T-helper 9 cell (primary cell): ENCODE measurements at places on chromosomes 3 and 15.

GRCh38 chr3:134608023-134608770, 42.6 kb downstream of the KY start:
- DNase-seq, result no peak

- no peak for DNase-seq
These were observed 189.1 kb upstream of the MDFIC2 start for GRCh38 chr3:70501561-70501960.

DNA sequence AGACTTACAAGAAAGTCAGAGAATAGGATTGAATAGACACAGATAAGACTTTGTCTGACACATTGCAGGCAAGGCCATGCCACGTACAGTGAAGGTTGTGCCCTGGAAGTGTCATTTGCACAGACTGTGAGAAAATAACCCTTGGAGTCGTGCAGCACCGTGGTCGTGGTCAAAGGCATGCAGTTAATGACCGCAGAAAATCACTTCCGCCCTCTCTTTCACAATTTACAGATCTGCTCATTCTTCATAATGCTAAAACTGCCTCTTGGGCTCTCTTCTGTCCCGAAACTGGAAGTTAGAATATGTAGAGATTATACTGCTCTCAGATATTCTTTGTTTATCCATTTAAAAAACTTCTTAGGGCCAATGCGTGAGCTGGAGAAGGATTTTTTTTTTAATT, 73.2 kb upstream of the CTXND1 start:
- no peak for DNase-seq

DNA sequence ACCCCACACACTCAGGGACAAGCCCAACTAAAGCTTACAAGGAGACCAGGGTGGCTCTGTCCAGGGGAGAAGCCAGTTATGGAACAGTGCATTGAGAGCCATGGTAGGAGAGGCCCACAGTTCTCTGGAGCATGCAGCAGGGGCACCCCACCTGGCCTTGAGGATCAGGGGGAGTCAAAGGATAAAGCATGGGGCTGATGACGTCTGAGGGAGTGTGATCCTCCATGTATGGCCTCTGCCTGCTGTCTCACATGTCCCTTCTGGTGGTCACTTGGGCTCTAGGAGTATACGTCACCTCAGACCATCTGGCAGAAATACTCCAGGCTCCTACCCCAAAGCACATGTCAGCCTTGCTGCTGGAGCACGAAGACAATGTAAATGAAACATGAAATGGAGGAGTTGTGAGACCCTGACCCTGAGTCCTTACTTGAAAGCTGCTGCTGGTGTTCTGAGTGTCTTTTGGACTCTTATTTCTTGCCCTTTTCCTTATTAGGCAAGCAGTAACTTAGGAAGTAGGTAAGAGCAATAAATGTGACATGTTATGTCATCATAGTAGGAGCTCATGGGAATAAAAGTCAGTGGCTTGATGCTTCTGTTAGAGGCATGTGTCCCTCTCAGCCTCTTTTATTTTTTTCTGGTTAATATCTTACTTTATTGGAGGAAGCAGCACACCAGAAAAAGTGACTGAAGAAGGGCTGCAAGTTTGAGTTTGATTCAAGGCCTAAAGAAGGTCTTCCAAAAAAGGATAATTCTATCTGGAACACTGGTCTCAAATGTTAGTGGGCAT, 15.5 kb downstream of the SRPRB start:
- no peak for DNase-seq

GRCh38 chr3:59551834-59552233, 502.0 kb upstream of the CFAP20DC start:
- no peak for DNase-seq

DNA sequence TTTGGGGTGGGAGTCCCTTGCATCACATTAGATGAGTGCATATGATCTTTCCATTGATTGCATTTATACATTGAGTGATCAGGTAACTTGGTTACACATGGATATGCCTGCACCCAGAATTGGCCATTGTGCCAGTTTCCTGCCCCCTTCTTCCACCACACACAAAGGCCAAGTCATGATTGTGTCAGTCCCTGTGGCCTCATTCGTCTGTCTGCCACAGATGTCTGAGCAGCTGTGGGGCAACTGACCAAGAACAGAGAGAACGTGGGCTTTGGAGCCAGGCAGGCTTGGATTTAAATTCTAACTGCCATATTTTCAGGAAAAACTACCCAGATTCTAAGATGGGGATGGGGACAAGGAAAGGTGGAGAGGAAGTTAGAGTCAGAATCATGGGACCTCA, 27.0 kb downstream of the CCNL1 start:
- DNase-seq, result no peak

- DNase-seq, result no peak
These were observed 398.3 kb downstream of the MFSD1 start for GRCh38 chr3:159200176-159200575.
